ENCODE measurements at places on chromosomes 6 and 20.

DNA sequence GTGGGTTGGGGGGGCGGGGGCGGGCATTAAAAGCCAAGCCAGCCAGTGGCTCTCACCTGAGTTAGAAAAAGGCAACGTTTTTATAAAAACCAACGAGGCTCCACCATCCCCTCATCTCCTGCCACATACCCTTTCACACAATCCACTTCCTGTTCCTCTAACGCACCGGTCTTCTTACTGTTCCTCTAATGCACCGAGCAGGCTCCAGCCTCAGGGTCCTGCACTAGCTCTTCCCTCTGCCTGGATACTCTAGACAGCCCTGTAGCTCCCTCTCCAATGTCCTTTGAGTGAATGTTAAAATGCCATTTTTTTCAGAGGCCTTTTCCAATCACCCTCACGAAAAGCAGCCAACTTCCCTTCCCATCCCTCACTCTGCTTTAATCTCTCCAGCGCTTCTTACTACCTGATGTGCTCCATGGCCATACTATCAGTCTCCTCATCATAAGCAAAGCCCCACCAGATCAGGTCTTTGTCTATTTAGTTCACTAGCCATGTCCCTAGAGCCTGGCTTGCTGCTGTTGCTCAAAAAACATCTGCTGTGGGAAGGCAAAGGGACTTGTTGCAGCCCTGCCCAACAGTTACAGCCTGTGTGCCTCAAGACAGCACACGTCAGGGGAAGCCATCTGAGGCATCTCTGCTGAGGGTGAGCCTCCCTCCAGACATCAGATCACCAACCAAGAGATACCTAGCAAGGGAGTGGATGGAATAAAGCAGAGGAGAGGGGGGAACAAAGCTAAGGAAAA is 3.9 kb downstream of the FKBP1A start:
- peak; percentile 48 for DNase-seq

DNA sequence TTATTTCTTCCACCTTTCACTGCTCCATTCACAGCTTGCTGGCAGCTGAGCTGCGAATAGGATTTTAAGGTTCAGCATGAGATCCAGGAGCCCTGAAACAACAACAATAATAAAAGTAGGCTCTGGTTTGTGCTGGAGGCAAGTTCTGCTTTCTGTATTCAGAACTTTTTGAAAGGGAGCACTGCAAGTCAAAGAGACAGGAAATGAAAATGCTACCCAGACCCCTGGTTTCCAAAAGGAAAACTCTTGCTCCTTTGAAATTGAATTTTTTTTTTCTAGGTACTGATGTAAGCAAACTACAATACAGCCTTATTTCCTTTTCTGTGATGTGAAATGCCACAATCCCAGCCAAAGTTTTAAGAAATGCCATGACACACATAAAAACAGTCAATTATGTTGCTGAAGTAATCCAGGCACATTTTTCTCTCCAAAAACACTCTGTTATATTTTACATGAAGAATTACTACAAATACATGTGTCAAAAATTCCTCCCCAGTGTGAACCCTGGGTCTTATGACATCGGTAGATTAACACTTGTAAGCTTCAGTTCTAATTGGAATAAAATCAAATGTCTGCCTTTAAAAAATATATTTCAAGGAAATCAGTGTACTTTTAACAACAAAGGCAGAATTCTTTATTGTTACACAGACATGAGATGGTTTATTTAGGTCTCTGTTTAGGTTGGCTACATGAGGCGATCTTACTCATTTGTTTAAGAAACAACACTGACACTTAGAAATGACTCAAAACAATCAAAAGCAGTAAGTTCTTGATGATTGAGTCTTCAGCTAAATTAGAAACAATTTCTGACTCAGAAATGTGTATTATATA is 656.7 kb downstream of the EPHA7 start:
- no peak for DNase-seq

DNA sequence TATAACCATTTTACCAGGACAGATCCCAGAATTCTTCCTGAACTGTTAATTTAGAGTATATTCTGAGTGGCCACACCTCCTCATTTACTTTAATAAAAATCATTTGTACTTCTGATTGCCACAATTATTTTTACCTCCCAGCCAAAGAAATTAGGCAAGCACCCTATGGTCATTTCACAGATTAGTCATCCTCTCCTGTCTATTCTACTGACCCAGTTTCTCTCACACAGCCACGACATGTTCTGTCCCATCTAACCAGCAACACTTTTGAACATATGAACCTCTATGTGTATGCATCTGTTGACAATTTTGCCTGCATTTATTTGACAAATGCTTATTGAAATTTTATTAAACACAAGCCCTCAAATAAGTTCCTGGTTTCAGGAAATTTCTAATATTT is 202.6 kb upstream of the STXBP5 start:
- no peak for DNase-seq

DNA sequence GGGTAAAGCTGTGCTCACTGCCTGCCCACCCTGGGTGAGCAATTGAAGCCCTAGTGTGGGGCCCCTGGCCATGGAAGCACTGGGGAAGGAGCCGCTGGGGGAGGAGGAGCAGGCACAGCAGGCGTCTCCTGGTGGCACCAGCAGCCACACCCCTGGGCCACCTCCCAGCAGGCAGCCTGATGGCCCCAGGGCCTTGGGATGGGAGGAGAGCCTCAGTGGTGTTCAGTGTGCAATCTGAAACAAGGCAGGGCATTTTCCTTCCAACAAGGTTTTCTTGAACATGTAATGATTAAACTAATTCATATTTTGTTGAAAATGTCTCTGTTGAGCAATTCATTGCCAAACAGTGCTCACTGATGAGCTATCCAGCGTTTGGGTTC is 151.0 kb downstream of the ZDHHC14 start:
- DNase-seq: no peak

GRCh38 chr6:68443704-68444103 is 191.4 kb upstream of the ADGRB3 start:
- DNase-seq: no peak

GRCh38 chr6:149925974-149926777 is 3.3 kb upstream of the RAET1G start:
- peak; percentile 48 for DNase-seq

- DNase-seq: no peak
These were observed 43.3 kb downstream of the DUSP22 start for GRCh38 chr6:335572-335971.

DNA sequence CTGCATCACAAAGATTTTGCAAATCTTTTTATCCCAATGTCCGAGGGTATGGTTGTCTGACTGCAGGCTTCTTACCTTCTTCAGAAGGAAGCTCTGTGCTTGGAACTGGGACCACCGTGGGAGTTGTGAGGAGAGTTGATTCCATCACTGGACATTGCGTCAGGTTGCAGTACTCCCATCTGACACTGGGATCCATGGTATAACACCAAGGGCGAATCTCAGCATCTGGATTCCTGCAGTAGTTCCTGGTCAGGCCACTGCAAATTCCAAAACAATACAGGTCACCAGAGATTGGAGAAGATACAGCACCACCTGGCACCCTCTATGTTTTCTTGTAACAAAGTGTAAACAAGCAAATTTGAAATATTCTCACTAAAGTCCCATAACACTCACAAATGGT is 77.7 kb downstream of the LPA start:
- DNase-seq: no peak

DNA sequence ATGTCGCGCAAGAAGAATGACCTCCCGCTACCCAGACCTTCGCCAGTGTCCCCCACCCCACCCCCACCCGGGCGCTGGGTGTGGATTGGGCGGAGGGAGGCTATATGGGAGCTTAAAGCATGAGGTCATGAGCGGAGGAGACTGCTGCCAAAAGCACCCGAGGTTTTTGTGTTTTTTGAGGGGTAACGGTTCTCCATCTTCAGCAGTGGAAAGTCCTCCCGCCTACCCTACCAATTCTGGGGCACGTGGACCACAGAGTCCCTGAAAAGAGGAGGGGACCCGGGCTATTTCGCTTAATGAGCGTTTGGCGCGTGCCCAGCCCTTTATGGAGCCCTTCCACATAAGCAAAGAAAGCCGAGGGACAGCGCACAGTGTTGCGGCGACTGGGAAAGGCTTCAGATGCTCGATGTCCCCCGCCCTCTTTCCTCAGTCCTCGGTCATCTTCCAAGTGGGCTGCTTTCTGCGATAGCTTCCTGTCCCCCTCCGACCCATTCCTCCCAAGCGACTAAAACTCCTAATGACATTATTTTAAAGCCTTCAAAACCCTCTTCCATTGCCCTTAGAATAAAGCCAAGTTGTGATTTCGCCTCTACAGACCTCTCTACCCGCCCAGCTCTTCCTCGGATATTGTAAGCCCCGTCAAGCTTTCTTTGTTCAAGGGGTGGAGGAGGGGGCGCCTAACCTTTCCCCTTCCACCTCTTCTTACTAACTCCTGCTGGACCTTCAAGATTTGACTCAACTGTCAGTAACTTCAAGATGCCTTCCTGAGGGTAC is 2.1 kb upstream of the TRERF1 start:
- DNase-seq: no peak

DNA sequence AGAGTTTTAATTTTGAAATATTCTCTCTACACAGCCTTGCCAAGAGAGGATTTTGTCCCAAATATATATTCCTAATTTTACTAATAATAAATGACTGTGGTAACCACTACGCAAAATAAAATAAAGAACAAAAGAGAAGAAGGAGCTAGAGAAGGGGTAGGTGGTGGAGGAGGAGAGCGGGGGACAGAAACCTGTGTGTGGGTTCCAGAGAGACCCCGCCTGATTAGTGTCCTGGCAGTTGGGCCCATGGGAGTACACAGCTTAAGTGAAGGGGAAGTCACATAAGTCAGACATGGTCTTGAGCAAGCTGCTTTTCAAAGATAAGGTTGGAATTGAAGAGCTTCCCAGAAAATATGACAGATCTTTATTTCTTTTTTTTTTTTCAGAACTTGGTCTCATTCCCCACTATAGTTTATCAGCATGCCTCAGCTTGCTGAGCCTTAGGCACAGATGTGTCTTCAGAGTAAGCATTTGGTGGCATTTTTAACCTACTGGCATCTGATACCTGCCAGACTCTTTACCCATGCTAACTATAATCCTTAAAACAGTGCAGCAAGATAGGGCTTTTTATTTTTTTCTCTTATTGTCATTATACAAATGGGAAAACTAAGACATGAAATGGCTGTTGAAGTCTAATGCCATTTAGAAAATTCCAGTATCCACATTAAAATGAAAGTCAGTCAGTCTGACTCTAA is 9.6 kb upstream of the RHAG start:
- DNase-seq: peak; percentile 79

DNA sequence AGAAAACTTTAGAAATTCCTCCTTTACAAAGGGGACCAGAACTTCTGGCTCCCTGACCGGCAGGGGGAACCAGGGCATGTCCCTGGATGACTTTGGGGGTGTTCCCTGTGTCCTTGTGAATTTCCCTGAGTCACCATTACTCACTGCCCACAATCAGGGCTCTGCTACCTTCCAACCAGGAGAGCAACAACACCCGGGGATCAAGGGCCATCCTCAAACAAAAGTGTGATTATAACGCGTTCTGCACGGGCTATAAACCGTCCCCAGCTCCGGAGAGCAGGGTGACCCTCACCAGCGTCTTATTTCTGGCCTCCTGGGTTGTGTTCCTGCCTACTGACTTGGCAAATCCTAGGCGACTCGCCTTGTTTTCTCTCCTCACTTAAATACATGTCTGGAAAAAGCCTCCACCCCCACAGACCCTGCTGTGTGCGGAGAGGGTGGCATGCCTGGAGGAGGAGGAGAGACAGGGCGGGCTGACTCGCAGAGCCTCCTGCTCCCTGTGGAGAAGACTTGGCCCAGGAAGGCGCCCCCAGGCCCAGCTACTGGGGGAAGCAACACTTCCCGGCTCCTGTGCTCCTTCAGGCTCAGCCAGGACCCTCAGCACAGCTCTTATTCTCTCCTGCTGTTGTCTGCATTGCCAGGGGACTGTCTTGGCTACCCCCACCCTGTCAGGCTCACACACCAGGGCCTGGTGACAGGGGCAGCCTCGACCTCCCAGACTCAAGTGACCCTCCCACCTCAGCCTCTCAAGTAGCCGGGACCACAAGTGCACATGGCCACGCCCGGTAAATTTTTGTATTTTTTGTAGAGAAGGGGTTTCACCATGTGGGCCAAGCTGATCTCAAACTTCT is 54.1 kb downstream of the FGD2 start:
- peak; percentile 36 for DNase-seq

DNA sequence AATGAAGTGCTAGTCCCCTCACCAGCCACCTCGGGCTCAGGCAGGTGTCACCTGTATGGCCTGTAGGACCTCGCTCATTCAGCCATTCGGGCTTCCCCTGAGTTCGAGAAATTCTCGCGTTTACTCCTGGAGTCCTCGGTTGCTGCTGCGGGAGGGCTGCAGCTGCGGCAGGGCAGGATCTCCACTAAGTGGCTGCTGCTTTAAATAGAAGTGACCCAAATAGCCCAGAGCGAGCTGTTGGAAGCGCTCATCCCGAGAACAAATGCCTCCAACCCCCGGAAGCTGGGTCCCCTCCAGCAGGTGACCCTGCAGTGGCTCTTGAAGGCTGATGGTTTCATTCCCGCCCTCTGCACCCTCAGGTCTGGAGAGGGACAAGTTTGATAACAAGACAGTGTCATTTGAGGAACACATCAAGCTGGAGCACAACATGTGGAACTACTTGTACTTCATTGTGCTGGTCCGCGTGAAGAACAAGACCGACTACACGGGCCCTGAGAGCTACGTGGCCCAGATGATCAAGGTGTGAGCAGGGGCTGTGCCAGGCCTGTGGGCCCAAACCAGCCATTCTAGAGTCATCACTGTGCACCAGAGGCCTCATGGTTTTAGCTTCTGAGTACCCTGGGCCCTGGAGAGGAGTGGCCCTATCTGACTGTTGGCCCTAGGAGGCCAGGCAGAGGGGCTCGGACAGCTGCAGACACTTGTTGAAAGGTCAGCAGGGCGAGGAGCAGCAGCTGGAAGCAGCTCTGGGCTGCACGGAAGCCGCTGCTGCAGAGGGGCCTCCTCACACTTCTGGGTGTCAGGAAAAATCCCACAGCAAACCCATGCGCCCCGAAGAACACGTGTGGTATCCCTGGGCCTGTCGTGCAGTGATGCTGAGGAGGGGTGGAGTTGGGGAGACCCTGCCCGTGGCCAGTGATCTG is 18.1 kb downstream of the UQCC2 start:
- no peak for DNase-seq

DNA sequence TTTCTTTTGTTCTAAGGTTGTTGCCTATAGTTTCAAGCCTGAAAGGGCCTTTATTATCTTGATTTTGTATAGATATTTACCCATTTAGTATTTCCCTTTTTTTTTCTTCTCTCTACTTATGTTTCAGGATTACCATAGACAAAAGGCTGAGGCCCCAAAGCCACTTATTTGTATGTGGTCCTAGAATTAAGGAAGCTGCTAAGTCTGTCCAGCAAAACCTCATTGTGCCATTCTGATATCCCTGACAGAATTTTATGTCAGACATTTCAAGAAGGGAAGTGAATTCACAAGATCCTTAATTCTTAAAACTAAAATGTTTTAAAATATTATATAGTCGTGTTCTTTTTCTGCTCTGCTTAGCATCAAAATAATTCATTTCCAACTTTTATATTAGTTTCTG is 6.9 kb downstream of the HAO1 start:
- no peak for DNase-seq

DNA sequence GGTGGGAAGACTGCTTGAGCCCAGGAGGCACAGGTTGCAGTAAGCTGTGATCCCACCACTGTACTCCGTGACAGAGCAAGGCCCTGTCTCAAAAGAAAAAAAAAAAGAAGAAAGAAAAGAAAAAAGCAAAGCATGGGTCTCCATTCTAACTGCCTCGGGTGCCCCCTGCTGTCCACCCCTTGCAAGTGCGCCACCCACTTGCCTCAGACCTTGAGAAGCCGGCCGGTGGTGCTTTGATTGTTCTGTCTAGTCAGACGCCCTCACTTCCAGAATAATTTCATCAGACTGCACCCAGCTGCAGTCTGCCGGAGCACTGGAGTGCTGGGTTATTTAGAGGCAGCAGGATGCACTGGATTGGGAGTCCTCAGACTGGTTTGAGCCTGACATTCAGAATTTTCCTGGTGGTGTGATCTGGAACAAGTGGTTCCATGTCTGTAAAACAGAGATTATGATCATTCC is 17.6 kb upstream of the TM9SF4 start:
- peak; percentile 62 for DNase-seq

Measured in GDM1 (cell line).